ENCODE measurements at places on chromosomes 1 and 21.

DNA sequence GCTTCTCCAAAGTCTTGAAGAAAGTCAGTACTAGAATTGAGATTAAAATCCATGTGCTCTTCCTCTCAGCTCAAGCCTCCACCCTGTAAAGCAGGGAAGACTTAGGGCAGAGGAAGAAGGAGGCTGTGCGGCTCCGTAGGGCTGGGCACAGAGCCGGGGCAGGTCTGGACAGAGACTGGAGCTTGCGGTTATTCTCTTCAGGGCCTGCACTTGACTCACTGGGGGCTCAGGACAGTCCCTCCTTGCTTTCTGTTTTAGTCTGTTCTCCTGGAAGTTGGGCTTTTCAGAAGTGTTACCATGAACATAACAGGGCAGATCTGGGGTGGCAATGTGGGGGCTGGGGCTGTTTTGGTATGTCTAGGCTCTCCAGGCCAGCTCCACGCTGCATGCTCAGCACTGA is 21.6 kb upstream of the TRABD2B start:
- DNase-seq = no peak

DNA sequence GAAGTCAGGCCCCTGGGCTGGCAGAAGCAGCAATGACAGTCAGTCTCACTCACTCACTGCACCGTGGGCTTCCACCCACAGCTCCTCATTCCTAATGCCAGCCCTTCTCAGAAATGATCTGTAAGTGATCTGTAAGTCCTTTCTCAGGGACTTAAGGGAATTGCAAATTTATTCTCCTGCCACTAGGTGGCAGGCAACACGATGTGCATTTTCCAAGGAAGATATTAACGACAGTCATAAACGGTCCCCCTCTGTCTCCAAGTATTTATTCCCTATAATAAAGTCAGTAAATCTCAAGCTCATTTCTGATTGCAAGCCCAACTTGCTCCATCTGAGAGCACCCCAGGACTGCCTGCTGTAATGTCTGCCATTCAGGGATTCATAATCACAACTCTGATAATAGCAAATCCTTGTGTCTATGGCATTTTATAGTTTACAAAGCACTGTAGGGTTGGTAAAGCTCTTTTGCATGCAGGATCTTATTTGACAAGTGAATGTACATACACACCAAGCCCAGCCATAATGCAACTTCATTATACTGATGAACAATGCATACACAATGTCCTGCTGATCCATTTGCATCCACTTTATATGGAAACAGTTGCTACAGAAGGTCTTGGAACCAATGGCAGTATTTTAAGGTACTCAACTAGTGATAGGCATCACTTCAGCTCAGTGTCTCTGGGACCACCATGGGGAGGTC is 380.5 kb upstream of the CAMK1G start:
- DNase-seq = peak; percentile 61

- no peak for DNase-seq
Measured at GRCh38 chr21:43211072-43211759, 42.4 kb downstream of the CRYAA start.

GRCh38 chr1:157115851-157116736 is 16.5 kb upstream of the ETV3L start:
- no peak for DNase-seq

DNA sequence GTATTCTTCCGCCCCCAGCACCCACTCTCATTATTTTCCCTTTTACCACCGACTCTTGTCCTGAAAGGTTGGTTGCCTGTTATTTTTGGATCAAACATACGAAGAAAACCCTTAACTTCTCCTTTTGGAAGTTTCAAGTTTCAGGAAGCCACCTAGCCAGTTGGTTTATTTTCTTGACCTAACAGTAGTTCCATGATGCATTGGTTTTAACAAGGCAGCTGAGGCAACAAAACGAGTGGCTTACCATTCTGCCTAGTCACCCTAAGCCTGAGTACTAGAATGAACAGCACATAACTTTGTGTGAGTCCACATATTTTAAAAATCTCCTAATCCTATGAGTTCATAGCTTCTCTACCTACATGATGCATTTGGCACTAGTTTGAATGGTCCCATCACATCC is 28.9 kb downstream of the OLFM3 start:
- no peak for DNase-seq

- DNase-seq = peak; percentile 8
Measured at GRCh38 chr1:189970331-189971230, 507.1 kb downstream of the BRINP3 start.

DNA sequence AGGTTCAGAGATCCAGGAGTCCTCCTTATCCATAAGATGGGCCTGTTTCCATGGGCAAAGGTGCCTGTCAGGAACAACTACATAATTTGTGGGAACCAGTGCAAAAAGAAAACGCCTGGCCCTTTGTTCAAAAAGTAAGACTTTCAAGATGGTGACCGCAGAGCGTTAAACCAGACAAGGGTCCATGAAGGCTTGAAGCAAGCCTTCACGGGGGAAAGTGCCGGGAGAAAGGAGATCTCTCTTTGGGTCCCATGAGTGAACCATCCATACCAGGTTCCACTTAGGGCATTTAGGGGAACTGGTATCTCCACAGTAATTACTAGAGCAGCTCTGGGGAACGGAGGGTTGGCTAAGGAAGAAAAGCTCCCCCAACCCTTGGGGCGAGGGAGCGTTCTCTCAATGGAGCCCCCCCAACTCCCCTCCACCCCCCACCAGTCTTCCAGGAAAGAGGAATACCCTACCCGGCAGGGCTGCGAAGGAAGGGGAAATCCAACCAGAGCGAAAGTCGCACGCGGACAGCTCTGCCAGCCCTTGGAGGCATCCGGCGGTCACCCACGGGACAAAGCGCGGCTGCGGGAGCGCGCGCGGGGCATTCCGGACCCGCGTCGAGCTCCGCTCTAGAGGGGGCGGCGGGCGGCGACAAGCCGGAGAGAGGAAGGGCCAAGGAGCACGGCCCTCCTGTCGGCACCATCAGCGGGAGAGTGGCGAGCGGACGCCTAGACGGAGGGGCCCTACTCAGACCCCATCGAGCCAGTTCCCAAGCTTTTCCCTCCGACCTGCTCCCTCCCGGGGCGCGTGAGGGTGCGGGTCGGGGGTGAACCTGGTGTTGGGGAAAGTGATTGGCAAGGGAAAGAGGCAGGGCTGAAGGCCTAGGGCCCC is 687 bp upstream of the RASSF5 start:
- DNase-seq = no peak

Measured in NCI-H345 (cell line).